Erythroblast (primary cell): ENCODE measurements at places on chromosomes 5 and 9.

- no peak for DNase-seq
Observed at GRCh38 chr5:55180016-55180415, 7.0 kb upstream of the CDC20B start.

DNA sequence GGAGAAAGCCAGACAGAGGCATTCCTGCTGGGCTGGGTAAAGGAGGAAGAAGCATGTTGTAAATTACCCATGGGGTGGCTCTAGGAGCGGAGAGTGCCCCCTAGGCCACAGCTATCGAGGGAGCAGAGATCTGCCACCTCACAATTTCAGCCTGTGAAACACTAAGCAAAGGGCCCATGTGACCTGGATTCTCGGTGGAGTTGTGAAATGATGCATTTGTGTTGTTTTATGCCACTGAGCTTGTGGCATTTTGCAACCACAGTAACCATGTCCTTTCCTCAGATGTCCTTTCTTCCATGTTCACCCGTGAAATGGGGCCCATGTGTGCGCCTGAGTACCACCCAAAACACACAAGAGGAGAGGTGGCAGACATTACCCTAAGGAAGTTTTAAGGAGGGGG lies 159.3 kb downstream of the SYK start:
- DNase-seq, result no peak

GRCh38 chr9:12740845-12741244 lies 34.0 kb upstream of the LURAP1L start:
- DNase-seq, result no peak

GRCh38 chr5:97874491-97874890 lies 691.4 kb upstream of the RIOK2 start:
- DNase-seq, result no peak

GRCh38 chr9:70506159-70506558 lies 91.7 kb upstream of the KLF9 start:
- DNase-seq, result no peak

- peak; percentile 39 for DNase-seq
Observed at GRCh38 chr9:130043654-130044623, 950 bp upstream of the FNBP1 start.

- DNase-seq, result no peak
Observed at GRCh38 chr9:71670121-71670520, 98.2 kb downstream of the CEMIP2 start.

GRCh38 chr9:83588256-83588655 lies 34.7 kb upstream of the IDNK start:
- DNase-seq, result no peak

DNA sequence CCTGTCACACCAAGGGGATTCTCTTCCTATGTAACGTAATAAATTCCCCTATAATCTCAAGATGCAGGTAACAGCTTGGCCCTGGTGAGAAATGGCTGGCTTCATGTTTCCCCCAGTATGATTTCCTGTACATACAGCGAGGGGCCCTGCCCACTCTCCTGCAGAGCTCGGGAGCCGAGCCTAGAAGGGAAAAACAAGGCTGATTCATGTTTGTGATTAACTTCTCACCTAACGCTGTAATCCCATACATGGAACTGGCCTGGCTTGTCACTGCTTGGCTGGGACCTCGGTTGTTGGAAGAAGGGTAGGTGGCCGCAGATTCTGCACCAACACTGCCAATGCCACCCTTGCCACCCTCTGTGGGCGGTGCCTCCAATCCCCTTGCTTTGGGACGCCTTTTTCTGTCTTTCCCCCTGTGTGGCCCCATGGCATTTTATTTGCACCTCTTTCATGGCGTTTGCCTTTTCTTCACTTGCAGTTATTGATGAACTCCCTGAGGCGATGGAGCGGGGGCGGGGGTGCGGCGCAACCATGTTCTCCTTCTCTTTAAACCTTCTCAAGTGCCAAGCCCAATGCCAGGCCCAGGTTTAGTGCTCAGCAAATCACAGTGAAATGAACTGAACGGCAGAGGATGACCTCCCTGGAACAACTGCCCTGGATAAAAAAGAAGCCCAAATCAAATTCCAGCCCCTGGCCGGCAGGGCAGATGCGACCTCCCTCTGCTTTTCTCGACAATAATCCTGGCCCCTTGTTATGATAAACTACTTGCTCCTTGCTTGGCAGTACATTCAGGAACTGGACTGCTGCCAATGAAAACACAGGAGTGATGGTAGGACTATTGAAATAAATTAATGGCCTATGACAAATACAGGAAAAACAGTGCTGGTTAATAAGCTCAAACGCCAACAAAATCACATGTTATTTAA lies 108.1 kb downstream of the TMEM174 start:
- DNase-seq, result no peak

DNA sequence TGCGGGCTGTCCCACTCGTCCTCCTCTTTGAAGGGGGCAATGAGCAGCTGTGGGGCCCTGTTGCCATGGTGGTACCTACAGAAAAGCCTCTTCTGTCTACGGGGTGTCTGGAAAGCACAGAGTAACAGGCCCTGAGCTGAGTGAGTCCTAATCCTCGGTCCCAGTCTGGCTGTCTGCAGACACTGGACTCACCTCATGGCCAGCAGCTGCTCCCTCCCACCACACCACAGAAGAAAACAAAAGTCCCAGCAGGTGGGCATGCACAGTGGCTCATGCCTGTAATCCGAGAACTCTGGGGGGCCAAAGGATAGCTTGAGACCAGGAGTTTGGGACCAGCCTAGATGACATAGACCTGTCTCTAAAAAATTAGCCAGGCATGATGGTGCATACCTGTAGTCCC lies 19.9 kb downstream of the P4HA2 start:
- DNase-seq, result no peak

DNA sequence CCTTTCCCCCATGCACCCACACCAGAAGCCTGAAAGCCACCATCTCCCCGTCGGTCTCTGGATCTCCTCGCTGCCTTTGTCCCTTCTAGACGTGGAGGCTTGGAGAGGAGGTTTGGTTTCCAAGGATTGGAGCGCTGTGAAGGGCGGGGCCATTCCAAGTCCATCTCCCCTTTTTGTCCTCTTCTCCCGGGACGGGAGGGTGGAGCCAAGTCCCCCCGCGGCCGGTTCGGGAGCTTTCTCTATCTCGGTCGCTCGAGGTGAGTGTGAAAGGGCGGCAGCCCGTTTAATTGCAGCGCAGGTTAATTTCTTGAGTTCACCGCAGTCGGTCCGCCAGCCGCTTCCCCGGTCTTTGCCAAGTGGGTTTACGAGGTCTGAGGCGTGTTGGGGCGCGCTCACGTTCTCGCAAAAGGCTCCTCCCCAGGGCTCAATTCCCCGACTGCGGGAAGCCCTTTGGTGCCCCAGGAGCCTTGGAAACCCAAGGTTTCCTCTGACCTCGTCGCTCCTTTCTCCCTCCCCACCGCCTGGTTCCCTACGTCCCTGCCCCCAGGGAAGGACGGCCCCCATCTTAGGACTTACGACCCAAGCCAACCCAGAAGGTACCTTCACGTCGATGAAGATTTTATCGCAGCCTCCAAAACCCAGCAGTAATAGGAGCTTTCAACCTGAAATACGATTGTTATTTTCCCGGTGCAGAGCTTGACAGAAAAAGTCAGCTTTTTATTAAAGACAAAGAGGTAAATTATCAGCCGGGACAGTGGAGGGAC lies 2.8 kb upstream of the ZNF462 start:
- DNase-seq, result no peak

- peak; percentile 51 for DNase-seq
Observed at GRCh38 chr5:39547553-39548154, 122.9 kb upstream of the DAB2 start.

GRCh38 chr9:91935805-91936514 lies 14.1 kb downstream of the ROR2 start:
- DNase-seq, result no peak

DNA sequence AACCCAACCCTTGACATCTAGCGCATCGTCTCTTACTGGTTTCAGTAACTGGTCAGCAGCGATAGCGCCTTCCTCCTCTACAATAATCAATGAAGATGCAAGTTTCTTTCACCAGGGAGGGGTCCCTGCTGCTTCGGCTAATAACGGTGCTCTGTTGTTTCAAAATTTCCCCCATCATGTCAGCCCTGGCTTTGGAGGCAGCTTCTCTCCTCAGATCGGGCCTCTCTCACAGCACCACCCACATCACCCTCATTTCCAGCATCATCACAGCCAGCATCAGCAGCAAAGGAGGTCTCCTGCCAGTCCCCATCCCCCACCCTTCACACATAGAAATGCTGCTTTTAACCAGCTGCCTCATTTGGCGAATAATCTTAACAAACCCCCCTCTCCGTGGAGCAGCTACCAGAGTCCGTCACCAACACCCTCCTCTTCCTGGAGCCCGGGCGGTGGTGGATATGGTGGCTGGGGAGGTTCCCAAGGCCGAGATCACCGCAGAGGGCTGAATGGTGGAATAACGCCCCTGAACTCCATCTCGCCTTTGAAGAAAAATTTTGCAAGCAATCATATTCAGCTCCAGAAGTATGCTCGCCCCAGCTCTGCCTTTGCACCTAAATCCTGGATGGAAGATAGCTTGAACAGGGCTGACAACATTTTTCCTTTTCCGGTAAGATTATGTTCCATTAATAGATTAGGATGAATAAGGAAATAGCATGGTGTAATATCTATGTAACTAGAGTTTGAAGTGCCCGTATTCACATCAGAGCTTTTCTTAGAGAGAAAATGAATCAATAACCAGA lies 2.2 kb downstream of the CPEB4 start:
- peak; percentile 65 for DNase-seq

GRCh38 chr9:130781569-130781968 lies 53.5 kb upstream of the ABL1 start:
- DNase-seq, result no peak

DNA sequence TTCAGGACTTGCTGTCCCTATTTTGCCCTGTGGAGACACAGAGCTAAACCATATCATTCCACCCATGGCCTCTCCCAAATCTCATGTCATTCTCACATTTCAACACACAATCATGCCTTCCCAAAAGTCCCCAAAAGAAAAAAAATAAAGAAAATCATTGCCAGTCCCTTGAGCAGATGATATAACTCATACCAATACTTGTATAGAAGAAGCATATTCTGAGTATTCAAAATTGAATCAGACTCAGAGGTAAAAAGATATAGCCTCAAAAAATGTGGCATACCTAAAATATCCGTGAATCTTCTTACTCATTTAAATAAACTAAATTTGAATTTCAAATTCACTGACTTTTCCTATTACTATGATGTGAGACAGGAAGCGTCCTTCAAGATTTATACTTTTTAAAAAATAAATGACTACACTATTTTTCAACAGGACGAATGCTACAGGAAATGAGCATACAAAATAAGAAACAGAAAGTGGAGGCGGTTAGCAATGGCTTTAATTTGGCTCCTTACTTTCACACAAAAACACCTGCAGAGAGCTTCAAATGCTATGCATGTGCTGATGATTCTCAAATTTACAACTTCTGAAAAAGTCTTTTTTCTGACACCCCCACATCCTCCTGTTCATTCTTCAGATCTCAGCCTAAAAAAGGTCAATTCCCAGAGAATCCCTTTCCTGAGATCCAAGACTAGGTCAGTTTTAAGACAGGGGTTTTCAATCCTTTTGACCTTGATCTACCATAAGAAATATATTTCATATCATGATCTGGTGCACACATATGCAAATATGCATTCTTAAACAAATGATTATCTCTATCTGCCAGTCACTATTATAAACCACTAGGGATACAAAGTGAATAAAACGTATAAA lies 39.6 kb upstream of the DMXL1 start:
- no peak for DNase-seq

DNA sequence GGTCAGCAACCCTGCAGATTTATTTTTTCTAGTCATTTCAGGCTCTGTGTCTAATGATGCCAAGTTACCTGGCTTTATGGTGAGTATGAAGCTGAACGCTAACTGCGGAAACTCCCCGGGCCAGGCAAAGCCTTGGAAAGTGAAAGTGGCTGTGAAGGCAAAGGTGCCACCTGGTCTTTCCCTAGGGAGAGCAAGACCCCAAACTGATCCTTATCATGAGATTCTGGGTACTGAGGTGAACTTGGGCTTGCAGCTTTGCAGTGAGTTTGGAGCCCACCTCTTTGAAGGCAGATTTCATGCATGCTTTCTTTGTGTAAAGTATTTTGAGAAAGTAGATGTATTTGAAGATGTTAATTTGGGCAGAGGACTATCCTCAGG lies 63.3 kb downstream of the CARTPT start:
- no peak for DNase-seq

GRCh38 chr9:127132921-127133647 lies 10.6 kb upstream of the ANGPTL2 start:
- DNase-seq, result no peak

- no peak for DNase-seq
Observed at GRCh38 chr9:127154390-127155191, 32.2 kb upstream of the ANGPTL2 start.

DNA sequence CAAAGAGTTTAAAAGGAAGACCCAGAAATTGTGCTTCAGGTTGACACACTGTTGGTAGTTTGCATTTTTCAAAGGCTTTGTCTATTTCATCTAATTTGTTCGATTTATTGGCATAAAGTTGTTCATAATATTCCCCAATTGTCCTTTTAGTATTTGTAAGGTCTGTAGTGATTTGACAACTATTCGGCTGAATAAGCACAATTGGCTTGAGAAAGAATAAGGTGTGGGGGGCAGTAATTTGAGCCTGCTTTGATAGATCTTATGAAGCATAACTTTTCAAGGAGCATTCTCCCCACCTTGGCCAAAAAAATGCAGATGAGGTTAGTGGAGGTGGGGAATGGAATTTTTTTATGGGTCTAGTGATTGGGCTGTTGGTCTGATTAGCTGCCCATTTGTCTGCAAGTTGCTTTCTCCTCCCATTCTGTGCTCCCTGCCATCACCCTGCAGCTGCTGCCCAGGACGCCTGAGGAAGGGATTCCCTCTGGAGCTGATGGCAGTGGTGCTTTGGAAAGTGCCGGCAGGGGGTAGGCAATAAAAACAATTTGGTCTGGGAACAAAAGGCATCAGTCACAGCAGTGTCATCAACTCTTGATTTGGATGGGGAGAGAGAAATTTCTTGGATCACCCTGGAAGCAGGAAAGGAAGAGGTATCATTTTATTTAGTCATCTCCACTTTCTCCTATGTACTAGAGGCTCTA lies 26.6 kb downstream of the WNT8A start:
- no peak for DNase-seq

DNA sequence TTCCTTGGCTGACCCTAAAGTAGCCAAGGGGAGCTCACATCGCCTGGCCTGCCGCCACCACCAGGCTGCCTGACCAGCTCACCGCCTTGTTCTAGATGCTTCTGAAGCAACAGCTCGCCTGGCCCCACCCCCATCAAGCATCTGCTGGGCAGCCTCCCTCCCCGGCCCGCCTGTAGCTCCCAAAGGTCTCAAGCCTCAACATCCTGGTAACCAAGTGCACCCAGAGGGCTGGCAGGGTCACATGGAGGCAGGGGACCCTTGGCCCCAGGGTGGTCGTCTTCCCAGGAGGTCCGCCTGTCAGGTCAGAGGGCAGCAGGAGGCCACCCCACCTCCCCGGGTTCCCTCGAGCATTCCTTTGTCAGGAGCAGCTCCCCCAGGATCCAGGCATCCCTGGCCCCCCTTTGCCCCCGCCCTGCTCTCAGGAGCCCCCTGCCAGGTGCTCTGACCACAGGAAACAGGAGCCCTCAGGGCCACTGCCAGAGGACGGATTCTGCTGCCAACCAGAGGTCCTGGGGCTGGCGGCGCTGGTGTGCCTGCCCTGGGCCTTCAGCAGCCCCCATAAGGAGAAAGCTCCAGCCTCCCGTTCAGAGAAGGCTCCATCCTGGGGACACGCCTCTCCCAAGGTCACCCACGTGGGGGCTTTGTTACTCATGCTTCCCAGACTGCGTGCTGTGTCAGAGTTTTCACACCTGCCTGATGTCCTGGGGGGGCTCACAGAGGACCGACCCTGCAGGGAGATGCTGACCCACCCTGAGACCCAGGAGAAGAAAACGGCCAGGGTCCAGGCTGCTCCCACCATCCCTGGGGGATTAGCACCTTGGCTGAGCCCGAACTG lies 3.5 kb upstream of the LRRC14B start:
- no peak for DNase-seq
